Spleen (tissue), 13 donors: ENCODE measurements at places on chromosomes 4 and X. TPM values are rescaled to one million over a fixed set of nuclear protein-coding genes. Genes with fewer than 3 reads are reported as not detected.
A peak's percentile ranks its signal among the peaks of the same experiment; 100 is the strongest.

DNA sequence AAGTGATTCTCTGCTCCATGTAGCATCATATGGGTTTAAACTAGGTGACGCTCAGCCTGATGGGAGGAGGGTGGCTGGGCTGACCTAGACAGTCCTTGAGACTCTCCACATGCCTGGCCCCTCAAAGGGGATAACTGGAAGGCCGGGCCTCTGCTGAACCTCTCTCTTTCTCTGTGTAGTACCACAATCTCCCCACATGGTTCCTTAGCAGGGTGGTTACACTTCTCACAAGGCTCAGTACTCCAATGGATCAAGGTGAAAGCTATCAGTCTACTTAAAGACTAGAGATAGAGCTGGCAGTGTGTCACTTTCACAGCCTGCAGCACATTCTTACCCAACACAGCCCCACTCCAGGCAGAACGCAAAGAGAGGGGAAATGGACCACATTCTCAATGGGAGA is 80.4 kb downstream of the LDB2 start:
- no peak for DNase-seq
- no peak overlapping the region for H3K27ac ChIP-seq
- no peak overlapping the region for H3K4me3 ChIP-seq
- peaks cover 17% of the 10 kb centered on the region for H3K4me1 ChIP-seq

DNA sequence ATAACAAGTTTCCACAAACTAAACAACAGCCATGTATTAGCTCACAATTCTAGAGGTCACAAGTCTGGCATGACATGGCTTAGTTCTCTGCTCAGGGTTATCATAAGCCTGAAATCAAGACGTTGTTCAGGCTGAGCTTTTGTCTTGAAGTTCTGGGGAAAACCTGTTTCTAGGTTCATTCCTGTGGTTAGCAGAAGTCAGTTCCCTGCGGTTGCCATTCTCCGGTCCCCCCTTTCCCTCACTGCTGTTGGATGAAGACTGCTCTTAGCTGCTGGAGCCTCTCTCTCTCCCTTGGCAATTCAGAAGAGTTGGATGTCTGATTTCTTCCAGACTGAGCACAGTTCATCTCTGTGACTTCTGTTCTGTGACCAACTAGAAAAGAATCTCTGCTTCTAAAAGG is 962.6 kb downstream of the PCDH7 start:
- no peak for DNase-seq
- H3K4me3 ChIP-seq = no peak overlapping the region

- H3K36me3 ChIP-seq = no peaks in the 10 kb centered on the region
- H3K27ac ChIP-seq = no peak overlapping the region
- H3K27me3 ChIP-seq = no peaks in the 10 kb centered on the region
- no peaks in the 10 kb centered on the region for H3K4me1 ChIP-seq
- H3K4me3 ChIP-seq = no peak overlapping the region
- DNase-seq = no peak
These were observed 259.8 kb downstream of the FBXO8 start for GRCh38 chr4:174023641-174024040.

- no peak overlapping the region for H3K27ac ChIP-seq
- H3K4me3 ChIP-seq = no peak overlapping the region
- no peaks in the 10 kb centered on the region for H3K4me1 ChIP-seq
- no peak for DNase-seq
- peaks cover 22% of the 10 kb centered on the region for H3K36me3 ChIP-seq
These were observed 13.1 kb upstream of the SLC9B1 start for GRCh38 chr4:103032574-103032973.

DNA sequence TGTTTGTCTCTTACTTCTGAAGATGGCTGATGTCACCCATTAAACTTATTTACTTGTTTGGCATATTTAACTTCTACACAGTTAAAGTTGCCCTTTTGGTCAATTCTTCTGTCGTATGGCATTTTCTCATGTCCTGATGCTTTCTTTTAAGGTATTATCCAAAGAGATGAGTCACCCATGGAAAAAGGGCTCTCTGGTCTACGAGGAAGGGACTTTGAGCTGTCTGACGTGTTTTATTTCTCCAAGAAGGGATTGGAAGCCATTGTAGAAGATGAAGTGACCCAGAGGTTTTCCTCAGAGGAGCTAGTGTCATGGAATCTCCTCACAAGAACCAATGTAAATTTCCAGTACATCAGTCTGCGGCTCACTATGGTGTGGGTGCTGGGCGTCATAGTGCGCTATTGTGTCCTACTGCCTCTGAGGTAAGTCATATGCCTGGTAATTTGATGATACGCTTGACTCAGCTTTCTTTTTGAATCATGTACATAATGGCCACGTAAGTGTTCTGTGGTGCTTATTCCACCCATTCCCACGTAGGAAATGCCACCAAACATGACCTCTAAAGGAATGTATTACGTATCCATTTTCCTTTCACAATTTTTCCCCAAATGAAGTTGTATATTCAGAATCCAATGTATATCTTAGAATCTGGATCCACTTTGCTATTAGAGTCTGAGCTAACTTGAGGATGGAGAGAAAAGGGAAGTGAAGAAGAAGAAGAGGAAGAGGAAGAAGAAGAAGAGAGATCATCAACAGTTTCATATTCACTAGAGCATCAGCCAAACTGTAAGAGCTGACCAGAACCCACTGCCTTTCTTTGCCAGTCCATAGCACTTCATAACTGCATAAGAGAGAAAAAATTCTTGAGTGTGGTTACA is 45.7 kb downstream of the GPAT3 start:
- peak overlapping the region; percentile 52 for H3K27ac ChIP-seq
- H3K4me1 ChIP-seq = no peaks in the 10 kb centered on the region
- DNase-seq = no peak
- H3K4me3 ChIP-seq = no peak overlapping the region
- H3K36me3 ChIP-seq = no peaks in the 10 kb centered on the region

GRCh38 chr4:40316782-40317635 is 18.1 kb upstream of the CHRNA9 start:
- no peaks in the 10 kb centered on the region for H3K36me3 ChIP-seq
- H3K4me3 ChIP-seq = no peak overlapping the region
- no peak for DNase-seq
- peaks cover 24% of the 10 kb centered on the region for H3K4me1 ChIP-seq
- H3K27ac ChIP-seq = peak overlapping the region; percentile 77

DNA sequence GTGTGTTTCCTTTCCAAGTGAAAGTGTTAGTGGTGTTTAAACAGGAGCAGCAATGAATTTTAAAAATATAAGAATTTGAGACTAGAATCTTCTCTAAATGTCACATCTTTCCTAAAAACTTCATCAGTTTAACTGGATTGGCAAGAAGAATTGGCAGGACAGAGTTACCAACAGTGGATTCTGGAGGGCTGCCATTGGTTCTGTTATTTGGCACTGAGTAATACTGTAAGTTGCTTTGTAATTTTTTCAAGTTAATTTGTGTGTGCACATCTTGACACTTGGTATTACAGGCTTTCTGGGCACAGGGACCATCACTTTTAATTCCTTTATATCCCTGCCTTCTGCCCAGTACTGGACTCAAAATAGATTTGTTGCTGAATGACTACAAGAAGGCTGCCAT is 4.5 kb upstream of the GPRIN3 start:
- peaks cover 5% of the 10 kb centered on the region for H3K4me1 ChIP-seq
- H3K27ac ChIP-seq = no peak overlapping the region
- H3K36me3 ChIP-seq = no peaks in the 10 kb centered on the region
- peaks cover 13% of the 10 kb centered on the region for H3K27me3 ChIP-seq
- no peak overlapping the region for H3K4me3 ChIP-seq

The DCLK2 gene
- total RNA-seq = 2.7 TPM

GRCh38 chr4:176191974-176192373 is 3.4 kb downstream of the SPATA4 start:
- H3K27ac ChIP-seq = no peak overlapping the region
- peaks cover 37% of the 10 kb centered on the region for H3K27me3 ChIP-seq
- H3K4me1 ChIP-seq = peaks cover 10% of the 10 kb centered on the region
- no peak for DNase-seq
- H3K36me3 ChIP-seq = no peaks in the 10 kb centered on the region
- H3K4me3 ChIP-seq = no peak overlapping the region

- H3K27ac ChIP-seq = no peak overlapping the region
- no peaks in the 10 kb centered on the region for H3K36me3 ChIP-seq
- no peaks in the 10 kb centered on the region for H3K27me3 ChIP-seq
- no peaks in the 10 kb centered on the region for H3K4me1 ChIP-seq
- DNase-seq = no peak
These were observed 177.3 kb upstream of the ETNPPL start for GRCh38 chr4:108940149-108940548.

- no peak for DNase-seq
- peak overlapping the region; percentile 64 for H3K27ac ChIP-seq
- no peaks in the 10 kb centered on the region for H3K4me1 ChIP-seq
- H3K27me3 ChIP-seq = no peaks in the 10 kb centered on the region
- no peak overlapping the region for H3K4me3 ChIP-seq
These were observed 203.7 kb downstream of the NSUN7 start for GRCh38 chr4:40953283-40954087.

- no peaks in the 10 kb centered on the region for H3K36me3 ChIP-seq
- no peak overlapping the region for H3K4me3 ChIP-seq
- H3K27ac ChIP-seq = no peak overlapping the region
- H3K27me3 ChIP-seq = peaks cover 5% of the 10 kb centered on the region
These were observed 10.6 kb upstream of the ZNF718 start for GRCh38 chr4:113732-114131.

DNA sequence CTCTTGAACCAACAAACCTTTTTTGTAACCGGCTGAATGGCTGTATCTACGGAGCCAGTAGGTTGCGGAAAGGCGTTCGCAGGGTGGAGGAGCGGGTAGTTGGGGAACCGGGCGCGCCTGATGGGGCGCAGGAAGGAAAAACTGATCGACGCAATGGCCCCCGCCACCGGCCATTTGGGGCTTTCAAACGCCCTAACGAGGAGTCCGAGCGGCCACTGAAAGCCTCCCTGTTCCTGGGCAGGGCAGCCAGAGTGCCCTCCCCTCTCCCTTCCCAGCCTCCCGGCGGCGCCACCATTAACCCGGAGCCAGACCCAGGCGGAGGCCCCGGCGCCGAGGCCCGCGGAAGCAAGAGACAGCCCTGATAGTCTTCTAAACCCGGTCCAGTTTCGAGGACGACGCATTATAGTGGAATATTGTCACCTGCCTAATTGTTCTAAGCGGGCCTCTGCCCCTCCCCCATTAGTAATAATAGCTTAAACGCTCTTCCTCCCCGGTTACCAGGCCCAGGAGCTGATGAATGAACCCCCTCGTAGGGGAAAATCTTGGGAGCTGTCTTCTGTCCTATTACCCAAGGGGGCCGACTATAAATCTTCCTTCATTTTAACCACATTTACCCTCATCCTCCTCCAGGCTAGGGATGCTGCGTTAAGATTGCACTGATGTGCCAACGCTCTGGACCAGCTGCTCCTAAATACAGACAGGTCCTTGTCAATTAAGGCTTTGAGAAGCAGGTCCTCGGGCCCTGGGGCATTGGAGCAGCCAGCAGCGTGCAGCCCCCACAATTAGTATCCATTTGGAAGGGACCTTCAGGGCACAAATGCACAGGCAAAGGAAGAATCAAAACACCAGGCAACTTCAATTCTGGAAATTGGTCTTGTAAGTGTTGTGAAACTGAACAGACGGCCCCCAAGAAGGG is 61.6 kb upstream of the TMEM33 start:
- no peaks in the 10 kb centered on the region for H3K36me3 ChIP-seq
- H3K4me1 ChIP-seq = no peaks in the 10 kb centered on the region
- peak; percentile 57 for DNase-seq
- H3K27me3 ChIP-seq = peaks cover 99% of the 10 kb centered on the region

GRCh38 chr4:105196523-105197145 is 50.0 kb downstream of the TET2 start:
- no peak overlapping the region for H3K4me3 ChIP-seq
- H3K4me1 ChIP-seq = peaks cover 50% of the 10 kb centered on the region
- no peak for DNase-seq
- no peaks in the 10 kb centered on the region for H3K27me3 ChIP-seq
- peak overlapping the region; percentile 78 for H3K27ac ChIP-seq
- peaks cover 7% of the 10 kb centered on the region for H3K36me3 ChIP-seq

DNA sequence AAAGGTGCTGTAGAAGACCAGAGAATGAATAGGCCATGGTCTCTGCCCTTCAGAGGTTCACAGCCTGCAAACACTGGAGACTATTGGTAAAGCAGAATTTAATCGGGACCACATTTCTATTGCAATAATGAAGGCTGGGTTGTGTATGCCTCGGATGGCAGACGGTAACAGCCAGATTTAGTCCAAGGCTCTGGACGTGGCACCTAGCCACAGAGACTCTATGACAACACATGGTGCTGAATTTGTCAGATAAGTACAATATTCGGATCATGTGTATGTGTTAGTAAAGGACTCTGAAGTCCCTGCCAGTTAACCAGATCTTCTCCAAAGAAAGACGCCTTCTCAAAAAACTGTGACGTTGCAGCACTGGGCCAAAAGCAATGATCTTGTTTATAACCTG is 129.0 kb downstream of the DCTD start:
- H3K27me3 ChIP-seq = peaks cover 5% of the 10 kb centered on the region
- H3K27ac ChIP-seq = no peak overlapping the region
- H3K4me1 ChIP-seq = no peaks in the 10 kb centered on the region
- no peaks in the 10 kb centered on the region for H3K36me3 ChIP-seq
- no peak overlapping the region for H3K4me3 ChIP-seq

- H3K27ac ChIP-seq = no peak overlapping the region
- no peaks in the 10 kb centered on the region for H3K27me3 ChIP-seq
- H3K4me1 ChIP-seq = no peaks in the 10 kb centered on the region
- H3K4me3 ChIP-seq = no peak overlapping the region
- no peak for DNase-seq
- no peaks in the 10 kb centered on the region for H3K36me3 ChIP-seq
These were observed 220.9 kb downstream of the DTHD1 start for GRCh38 chr4:36502350-36502749.

The TMEM150C gene
- total RNA-seq = 17.1 TPM

- no peaks in the 10 kb centered on the region for H3K4me1 ChIP-seq
- no peaks in the 10 kb centered on the region for H3K36me3 ChIP-seq
- H3K27me3 ChIP-seq = no peaks in the 10 kb centered on the region
- H3K4me3 ChIP-seq = no peak overlapping the region
These were observed 155.9 kb downstream of the RTL9 start for GRCh38 chrX:110514509-110514908.

GRCh38 chr4:87053176-87053658 is 118.4 kb downstream of the AFF1 start:
- no peak overlapping the region for H3K4me3 ChIP-seq
- H3K4me1 ChIP-seq = peaks cover 35% of the 10 kb centered on the region
- no peak for DNase-seq
- no peak overlapping the region for H3K27ac ChIP-seq
- H3K27me3 ChIP-seq = no peaks in the 10 kb centered on the region
